ENCODE measurements at places on chromosomes 3 and 15.

DNA sequence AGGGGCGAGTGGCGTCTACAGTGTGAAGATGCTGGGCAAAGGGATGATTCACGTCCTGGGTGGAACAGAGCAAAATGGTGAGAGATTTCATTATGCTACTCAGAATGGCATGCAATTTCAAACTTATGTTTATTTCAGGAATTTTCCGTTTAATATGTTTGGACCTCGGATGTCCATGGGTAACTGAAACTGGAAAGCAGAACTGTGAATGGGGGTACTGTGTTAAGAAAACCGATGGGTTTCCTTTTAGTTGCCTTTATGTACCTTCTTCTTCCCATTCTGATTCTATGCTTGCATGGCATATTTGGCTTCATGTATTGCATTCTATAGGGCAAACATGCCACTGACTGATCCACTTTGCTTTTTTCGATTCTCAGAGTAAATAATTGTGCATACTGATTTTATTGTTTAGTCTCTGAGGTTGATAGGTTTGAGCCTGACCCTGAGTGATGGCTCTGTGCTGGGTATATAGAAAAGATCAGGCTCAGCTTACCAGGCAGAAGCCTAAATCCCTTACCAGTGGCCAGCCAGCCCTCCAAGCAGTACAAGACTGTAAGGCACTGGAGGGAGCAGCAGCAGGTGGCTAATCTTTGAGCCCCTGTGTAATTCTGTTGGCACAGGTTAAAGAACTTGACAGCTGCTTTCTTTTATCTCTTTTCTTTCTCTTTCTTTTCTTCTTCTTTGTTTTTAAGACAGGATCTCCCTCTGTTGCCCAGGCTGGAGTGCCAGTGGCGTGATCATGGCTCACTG is 4.5 kb downstream of the QTRT2 start:
- DNase-seq, result no peak

GRCh38 chr15:77393471-77393840 is 26.4 kb downstream of the PEAK1 start:
- DNase-seq, result no peak

- DNase-seq, result no peak
Measured at GRCh38 chr3:112654979-112655378, 14.0 kb upstream of the CCDC80 start.

DNA sequence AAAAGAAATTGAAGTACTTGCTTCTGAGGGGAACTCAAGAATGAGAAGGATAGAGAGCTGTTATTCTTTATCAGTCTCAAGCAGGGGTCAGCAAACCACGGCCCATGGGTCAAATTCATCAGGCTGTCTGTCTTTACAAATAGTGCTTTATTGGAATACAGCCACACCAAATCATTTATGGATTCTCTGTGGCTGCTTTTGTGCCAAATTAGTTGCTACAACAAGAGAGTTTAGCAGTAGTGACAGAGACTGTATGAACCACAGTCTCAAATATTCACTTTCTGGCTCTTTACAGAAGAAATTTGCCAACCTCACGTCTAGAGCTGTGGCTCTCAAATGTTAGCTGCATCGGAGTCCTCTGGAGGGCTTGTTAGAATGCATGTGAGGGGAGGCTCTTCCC is 258.0 kb upstream of the RARB start:
- DNase-seq, result no peak

- DNase-seq, result no peak
Measured at GRCh38 chr3:54841471-54841870, 86.4 kb downstream of the LRTM1 start.
